ENCODE measurements at places on chromosomes 7 and 10.

GRCh38 chr10:129786216-129786615, 177.9 kb downstream of the EBF3 start:
- DNase-seq = no peak

DNA sequence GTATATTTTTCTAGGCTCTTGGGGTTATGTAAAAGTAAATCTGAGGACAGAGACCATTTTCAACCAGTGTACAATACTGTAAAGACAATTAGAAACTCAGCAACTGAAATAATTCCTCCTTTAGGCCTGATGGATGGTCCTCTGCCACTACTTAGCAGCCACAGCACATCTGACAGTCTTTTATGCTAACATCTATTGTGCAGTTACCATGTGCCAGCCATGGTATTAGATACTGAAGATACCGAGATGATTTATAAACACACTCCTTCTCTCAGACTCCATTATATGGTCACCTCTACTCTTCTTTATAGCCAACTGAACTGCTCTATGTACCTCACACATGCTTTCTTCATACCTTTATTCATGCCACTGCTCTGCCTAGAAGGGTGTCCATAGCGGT, 61.2 kb upstream of the CCNJ start:
- no peak for DNase-seq

- no peak for DNase-seq
Measured at GRCh38 chr10:21520949-21521348, 4.5 kb downstream of the SKIDA1 start.

DNA sequence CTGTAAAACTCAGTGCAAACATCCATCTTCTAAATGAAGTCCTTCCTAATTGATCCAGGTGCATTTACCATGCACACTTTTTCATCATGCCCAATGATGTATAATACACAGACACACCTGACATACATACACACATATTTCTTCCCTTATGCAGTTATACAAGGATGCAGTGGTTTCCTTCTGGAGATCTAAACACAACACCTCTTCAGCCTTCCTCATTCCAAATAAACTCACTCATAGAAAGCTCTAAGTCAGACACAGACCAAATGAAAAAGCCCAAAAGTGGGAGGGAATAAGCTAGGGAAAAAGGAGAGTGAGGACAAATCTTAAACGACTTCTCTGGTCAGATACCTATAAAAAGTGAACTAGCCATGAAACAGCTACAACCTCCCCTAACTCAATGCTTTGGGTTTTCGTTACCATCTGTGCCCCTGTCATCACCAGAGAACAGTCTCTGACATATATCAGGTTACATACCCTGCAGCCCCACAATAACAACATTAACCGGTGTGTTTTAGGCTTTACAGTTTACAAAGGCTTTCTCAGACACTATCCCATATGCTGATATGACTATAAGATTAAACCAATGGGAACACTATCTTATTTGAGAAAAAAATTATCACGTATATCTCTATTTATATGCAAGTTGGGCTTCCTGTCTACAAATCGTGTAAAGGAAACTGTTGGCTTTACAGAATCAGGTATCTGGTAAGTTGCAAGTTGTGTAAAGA, 675.2 kb downstream of the PHTF2 start:
- DNase-seq = no peak

DNA sequence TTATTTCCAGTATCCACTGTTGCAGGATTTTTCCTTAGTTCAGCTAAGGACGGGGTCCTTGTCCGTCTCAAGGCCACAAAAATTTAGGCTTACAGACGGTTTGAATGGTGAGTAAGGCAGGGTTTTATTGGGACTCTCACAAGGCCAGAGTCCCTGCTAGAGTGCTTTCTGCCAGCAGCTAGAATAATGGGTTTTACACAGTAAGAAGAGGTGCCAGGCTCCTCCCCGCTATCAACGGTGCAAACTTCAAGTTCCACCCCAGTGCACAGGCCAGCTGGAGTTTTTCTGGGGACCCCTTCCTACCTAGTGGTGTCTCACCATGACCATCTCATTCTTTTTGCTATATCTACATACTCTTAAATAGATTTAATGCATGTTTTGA, 198.5 kb upstream of the KCTD7 start:
- no peak for DNase-seq

DNA sequence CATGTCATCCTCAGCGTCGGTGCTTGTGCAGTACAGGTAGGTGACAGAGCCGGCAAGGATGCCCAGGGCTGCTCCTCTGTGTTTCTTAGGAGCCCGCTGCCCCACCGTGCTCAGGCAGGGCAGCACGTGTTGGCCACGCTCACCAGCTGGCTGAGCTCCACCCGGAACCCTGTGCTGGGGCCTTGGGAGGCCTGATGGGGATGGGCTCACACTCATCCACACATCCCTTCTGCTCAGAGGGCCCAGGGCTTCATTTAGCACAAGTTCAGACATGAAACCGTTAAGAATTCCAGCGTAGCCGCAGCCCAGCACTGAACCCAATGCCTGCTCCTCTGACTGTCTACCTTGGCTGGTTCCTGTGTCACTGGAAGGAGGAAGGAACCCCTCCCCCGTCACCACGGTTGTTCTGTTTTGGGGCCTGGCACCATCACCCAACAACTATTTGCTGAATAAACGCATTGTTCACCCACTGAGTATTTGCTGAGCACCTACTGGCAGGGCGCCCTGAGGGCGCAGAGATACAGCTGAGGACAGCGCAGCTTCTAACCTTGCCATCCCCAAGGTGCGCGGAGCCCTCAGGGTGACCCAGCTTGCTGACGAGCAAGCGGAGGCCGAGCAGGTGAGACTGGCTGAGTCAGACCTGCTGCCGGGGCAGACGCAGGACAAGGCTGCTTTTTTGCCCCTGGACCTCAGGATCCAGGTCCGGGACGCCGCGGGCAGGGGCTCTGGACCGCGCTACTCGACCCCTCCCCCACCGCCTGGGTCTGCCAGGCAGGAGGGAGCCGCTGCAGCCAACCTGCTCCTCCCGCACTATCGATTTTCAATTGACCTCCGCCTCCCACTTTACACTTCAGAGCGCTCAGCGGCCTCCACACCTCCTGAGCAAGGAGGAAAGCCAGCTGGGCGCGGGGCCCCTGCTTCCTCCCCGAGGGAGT, 50.6 kb upstream of the RET start:
- no peak for DNase-seq

DNA sequence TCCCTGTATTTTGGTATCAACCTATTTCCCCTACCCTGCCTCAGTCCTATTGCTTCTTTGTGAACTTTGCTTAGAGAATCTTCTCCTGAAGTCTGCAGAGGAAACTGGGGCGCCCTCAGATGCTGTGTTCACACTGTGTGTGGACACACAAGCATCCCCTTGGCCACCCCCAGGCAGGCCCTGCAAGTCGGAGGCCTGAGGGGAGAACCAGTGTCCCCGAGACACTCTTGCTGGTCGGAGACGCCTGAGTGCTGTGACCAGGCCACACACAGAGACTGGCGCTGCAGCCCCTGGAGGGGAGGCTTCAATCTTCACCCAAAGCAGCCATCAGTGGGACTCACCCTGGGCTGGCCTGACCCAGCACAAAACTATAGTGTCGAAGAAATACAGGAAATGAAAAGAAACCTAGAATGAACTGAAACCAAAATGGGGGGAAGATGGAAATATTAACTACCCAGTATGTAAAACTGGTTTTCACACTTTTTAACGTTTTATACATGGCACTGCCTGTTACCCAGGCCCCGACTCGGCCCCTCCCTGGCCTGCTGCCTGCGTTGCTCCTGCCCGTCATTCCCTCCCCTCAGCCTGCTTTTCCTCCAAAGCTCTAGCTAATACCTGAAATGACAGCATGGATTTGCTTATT, 48.4 kb upstream of the FAM20C start:
- no peak for DNase-seq

DNA sequence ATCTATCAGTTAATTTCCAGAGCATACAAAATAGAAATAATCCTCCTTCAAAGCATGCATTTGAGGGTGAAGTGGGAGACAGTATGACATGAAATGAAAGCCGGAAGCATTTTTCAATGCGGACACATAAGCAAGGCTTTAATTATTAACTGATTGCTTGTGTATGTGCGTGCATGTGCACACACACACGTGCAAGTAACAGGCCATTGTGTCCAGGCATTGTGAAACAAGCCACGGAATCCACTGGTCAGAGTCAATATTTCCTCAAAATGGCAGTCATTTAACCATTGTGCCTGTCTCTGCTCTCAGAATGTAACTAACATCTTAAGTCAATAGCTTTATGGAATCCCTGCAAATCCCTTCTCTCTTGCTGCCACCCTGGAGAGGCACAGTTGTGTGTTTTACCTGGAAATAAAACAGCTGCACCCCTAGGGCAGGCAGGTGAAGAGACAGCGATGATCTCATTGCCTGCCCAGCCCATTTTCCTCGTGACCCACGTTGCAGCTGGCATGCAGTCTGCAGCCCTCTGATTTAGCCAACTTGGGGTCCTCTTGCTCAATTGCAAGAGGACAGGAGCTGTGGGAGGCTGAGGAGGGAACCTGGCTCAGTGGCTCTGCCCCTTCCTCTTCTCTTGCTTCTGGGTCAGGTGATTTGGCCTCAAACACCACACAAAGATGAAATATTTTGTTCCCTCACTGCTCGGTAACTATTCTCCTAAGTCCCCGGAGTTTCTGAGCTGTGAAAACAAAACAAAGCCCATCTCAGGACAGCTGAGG, 500.9 kb upstream of the ZMIZ1 start:
- DNase-seq = no peak

- no peak for DNase-seq
Measured at GRCh38 chr7:44208085-44208484, 7.3 kb downstream of the YKT6 start.

GRCh38 chr7:82029236-82029913, 259.5 kb upstream of the HGF start:
- DNase-seq = no peak

- DNase-seq = no peak
Measured at GRCh38 chr7:78434281-78434680, 635.7 kb downstream of the PHTF2 start.

- peak; percentile 67 for DNase-seq
Measured at GRCh38 chr7:123727071-123727837, 21.5 kb downstream of the WASL start.

- DNase-seq = no peak
Measured at GRCh38 chr7:157139111-157139809, 534 bp downstream of the UBE3C start.

DNA sequence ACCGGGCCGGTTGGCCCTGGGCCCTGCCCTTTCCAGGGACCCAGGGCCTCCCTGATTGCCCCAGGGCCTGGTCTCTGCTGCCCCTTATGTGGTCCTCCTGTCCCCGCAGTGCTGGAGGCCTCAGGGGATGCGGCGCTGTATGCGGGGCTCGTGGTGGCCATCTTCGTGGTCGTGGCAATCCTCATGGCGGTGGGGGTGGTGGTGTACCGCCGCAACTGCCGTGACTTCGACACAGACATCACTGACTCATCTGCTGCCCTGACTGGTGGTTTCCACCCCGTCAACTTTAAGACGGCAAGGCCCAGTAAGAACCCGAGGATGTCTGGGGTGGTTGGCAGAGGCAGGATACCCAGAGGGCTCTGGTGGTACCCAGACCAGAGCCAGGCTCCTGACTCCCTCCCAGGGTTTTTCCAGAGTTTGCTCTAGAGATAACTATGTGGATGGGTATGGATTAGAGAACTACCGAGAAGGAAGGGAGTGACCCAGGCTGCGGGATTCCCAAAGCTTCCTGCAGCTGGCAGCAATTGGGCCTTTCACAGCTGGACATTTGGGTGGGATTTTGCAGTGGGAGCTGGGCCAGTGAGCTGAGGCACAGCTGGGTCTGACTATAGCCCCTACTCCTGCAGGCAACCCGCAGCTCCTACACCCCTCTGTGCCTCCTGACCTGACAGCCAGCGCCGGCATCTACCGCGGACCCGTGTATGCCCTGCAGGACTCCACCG, 28.1 kb upstream of the SLC29A3 start:
- no peak for DNase-seq
